Subcutaneous preadipocyte (primary cell): ENCODE measurements at places on chromosomes 7 and 10. TPM values are rescaled to one million over a fixed set of nuclear protein-coding genes. Genes with fewer than 3 reads are reported as not detected.

The LIPJ gene
- 0.73 TPM in 1 of 2 replicates, not detected in the other for total RNA-seq

The FLNC gene
- total RNA-seq = 99.9 and 102 TPM in 2 replicates

The RBP3 gene
- total RNA-seq = not detected in 2 replicates

The RAPGEF5 gene
- total RNA-seq = 0.37 and 2.2 TPM in 2 replicates

The DNAH11 gene
- under 0.01 and 0.37 TPM in 2 replicates for total RNA-seq

The ADAMTS14 gene
- total RNA-seq = 2.6 and 3.1 TPM in 2 replicates
